ENCODE measurements at places on chromosomes 2 and 18.
A peak's percentile ranks its signal among the peaks of the same experiment; 100 is the strongest.

GRCh38 chr2:106551417-106552130 lies 64.4 kb downstream of the CD8B2 start:
- no peak for DNase-seq

- DNase-seq: no peak
Measured at GRCh38 chr2:51620796-51621195, 588.9 kb upstream of the NRXN1 start.

- DNase-seq: no peak
Measured at GRCh38 chr2:96625571-96626552, 12.2 kb downstream of the KANSL3 start.

- peak; percentile 65 for DNase-seq
Measured at GRCh38 chr2:45458909-45459563, 152.0 kb downstream of the SRBD1 start.
